ENCODE measurements at places on chromosomes 2 and 18. TPM values are rescaled to one million over a fixed set of nuclear protein-coding genes. Genes with fewer than 3 reads are reported as not detected.

The FOXI3 gene
- not detected for total RNA-seq

The IL36B gene
- total RNA-seq = not detected

The EPHA4 gene
- 28.7 TPM for total RNA-seq

The SMAD4 gene
- 40.3 TPM for total RNA-seq

The ASB18 gene
- not detected for total RNA-seq

The TMEFF2 gene
- 1.5 TPM for total RNA-seq

The THSD7B gene
- total RNA-seq = 0.49 TPM

The THADA gene
- 15.2 TPM for total RNA-seq

The STPG4 gene
- not detected for total RNA-seq

The MYO7B gene
- total RNA-seq = not detected

The CNDP1 gene
- total RNA-seq = not detected

The HK2 gene
- total RNA-seq = 45.4 TPM

The RAB27B gene
- 35.9 TPM for total RNA-seq

The ZNF385B gene
- not detected for total RNA-seq

The ITSN2 gene
- 60.8 TPM for total RNA-seq

The ACMSD gene
- not detected for total RNA-seq

The HOXD3 gene
- total RNA-seq = 0.40 TPM

The SLC9A4 gene
- 0.42 TPM for total RNA-seq

The TYMS gene
- 29.6 TPM for total RNA-seq

The CAB39 gene
- 63.9 TPM for total RNA-seq

The DSG4 gene
- not detected for total RNA-seq

The FEV gene
- total RNA-seq = not detected

The PPP1R1C gene
- total RNA-seq = not detected

The ITGA4 gene
- 9.0 TPM for total RNA-seq

The GALNT5 gene
- total RNA-seq = 11.2 TPM

The CCNYL1 gene
- total RNA-seq = 16.2 TPM

The CAPN14 gene
- total RNA-seq = 124 TPM

The MEIS1 gene
- total RNA-seq = 56.1 TPM

The ATIC gene
- 41.0 TPM for total RNA-seq

The DQX1 gene
- total RNA-seq = 5.9 TPM

The PSMD1 gene
- 116 TPM for total RNA-seq

The CXCR1 gene
- not detected for total RNA-seq

The GALNT3 gene
- total RNA-seq = 55.7 TPM

The TAF4B gene
- 20.2 TPM for total RNA-seq

The GPR35 gene
- 1.5 TPM for total RNA-seq

The COBLL1 gene
- 74.4 TPM for total RNA-seq

The INHBB gene
- 1.2 TPM for total RNA-seq

The TRPM8 gene
- not detected for total RNA-seq

The LYG2 gene
- total RNA-seq = not detected

The SLC11A1 gene
- total RNA-seq = 7.6 TPM

The LOXHD1 gene
- total RNA-seq = not detected

The CYP27A1 gene
- 3.5 TPM for total RNA-seq
